Pulmonary artery endothelial cell (primary cell): ENCODE measurements at places on chromosomes 6 and 20.

DNA sequence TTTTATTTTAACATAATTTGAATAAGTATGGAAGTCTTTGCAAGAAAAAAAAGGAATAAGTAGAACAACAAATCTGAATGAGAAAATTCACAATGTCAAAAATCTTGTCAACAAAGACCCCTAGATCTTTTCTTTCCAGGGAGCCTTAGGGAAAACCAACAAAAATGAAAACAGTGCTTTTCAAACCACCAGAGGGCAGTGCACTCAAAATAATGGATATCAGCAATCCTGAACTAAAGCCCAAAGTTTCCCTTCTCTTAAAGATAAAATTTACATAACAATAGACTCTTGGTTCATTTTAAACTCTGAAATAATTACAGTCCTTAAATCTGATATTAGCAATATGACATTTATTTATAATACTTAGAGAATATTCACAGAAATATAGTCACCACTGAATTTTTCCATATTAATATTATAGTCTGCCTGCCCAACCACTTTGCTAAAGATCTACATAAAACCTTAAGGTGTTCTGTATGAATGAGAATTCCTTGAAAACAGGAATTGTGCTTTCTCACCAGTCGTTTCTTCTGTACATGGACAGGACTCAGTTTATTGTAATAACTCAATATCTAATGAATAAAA lies 105.3 kb upstream of the BMP5 start:
- DNase-seq: no peak

- no peak for DNase-seq
These were observed 73.6 kb upstream of the HCRTR2 start for GRCh38 chr6:55100686-55101085.

DNA sequence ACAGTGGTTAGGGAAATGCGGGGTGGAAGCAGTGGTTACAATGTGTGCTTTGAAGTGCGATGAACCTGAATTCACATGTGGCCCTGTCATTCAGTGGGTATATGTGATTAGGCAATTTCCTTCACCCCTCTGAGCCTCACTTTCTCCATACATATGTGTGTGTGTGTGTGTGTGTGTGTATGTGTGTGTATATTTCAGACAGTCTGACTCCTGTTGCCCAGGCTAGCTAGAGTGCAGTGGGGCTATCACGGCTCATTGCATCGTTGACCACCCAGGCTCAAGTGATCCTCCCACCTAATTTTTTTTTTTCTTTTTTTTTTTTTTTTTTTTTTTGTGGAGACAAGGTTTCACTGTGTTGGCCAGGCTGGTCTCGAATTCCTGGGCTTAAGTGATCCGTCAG lies 6.3 kb downstream of the PPP1R14C start:
- no peak for DNase-seq

- no peak for DNase-seq
These were observed 16.3 kb downstream of the GTSF1L start for GRCh38 chr20:43710370-43711044.

DNA sequence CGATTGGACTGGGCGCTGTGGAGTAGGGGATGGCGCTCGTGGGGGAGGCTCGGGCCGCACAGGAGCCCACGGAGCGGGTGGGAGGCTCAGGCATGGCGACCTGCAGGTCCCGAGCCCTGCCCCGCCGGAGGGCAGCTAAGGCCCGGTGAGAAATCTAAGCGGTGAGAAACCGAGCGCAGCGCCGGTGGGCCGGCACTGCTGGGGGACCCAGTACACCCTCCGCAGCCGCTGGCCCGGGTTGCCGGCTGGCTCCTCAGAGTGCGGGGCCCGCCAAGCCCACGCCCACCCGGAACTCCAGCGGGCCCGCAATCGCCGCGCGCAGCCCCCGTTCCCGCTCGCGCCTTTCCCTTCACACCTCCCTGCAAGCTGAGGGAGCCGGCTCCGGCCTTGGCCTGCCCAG lies 59.7 kb upstream of the MYLIP start:
- no peak for DNase-seq

GRCh38 chr6:148614602-148615001 lies 132.2 kb upstream of the UST start:
- DNase-seq: no peak

- no peak for DNase-seq
These were observed 173.0 kb downstream of the IBTK start for GRCh38 chr6:82074556-82074955.

GRCh38 chr6:147418523-147418922 lies 90.0 kb upstream of the SAMD5 start:
- DNase-seq: no peak

DNA sequence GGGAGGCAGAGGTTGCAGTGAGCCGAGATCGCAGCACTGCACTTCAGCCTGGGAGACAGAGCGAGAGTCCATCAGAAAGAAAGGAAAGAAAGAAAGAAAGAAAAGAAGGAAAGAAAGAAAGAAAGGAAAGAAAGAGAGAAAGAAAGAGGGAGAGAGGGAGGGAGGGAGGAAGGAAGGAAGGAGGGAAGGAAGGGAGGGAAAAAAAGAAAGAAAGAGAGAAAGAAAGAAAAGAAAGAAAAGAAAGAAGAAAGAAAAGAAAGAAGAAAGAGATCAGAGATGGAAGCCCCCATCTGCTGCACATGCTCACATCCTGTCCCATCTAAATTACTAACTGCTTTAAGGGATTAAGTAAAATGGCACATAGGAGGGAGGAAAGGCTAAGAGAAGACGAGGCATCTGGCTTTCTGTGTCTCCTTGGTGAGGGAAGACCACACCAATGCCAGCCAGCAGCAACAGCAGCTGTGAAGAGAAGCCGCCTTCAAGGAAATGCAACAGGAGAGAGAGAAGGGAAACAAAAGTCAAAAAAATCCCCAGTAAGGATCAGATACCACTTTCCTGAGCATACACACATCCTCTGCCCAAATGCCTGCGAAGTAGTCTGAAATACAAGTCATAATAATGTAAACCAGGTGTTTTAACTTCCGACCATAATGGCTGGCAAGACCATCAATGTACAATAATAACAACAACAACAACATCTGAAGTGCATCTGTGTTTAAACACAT lies 300.2 kb upstream of the JARID2 start:
- DNase-seq: no peak

DNA sequence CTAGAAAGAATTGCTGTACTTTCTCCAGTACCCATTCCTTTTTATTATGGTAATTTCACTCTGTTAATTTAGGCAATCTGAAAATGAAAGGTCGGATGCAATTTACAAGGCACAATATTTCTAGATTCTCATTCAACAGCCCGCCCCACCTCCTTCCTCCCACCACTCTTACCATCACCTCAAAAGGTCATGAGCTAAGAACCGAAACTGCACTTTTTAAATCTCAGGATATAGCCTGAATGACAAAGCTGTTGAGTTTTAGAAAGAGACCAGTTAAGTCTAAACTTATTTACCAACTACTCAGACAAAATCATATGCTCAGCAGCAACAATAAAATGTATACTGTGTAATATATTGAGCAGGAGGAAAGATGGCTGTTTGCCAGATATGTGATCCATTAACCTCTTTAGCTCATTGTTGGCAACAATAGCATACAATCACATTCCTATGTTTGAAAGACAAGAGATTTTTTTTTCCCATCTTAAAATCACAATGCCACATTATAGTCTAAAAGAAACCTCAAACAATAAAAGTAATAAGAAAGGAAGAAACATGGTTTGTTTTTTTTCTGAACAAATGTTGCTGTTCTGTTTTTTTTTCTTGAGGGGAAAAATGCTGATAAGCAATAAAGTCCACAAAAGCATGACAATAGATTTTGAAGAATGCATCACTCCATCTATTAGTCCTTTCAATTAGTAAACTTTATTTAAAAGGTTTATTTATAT lies 1.6 kb upstream of the HS3ST5 start:
- DNase-seq: no peak

DNA sequence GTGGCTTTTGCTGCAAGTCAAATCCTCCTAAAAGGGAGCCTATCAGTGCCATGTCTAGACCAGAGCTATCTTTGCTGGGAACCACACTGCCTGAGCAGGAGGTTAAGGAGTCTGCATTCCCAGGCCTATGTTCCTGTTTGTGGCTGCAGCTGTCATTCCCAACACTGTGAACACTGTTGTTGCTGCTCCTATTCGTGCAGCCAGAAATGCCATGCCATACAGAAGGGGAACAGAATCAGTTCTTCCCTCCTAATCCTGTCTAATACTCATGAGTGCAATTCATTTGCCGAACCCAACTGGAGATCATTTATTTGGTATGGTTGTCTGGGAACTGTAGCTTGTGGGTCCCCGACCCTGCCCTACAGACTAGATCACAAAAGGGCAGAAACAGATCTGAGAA lies 406.5 kb upstream of the GJE1 start:
- DNase-seq: no peak

DNA sequence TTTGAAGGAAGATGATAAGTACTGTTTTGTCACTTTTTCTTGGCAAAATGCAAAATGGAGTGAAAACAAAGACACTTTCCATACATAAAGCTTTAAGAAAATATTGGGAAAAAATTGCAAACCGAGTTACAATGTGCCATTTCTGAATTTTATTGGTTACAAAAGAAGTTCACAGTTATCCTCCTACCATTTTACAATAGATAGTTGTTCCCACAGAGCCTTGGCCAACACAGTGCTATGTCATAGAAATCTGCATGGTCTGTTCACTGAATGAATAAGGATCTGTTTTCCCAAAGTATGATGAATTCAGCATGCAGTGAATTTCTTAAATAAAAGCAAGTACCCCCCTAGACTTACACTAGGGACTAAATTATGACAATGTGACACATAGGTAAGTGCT lies 268.2 kb upstream of the POU3F2 start:
- no peak for DNase-seq

GRCh38 chr6:139872665-139873064 lies 498.2 kb upstream of the CITED2 start:
- no peak for DNase-seq

DNA sequence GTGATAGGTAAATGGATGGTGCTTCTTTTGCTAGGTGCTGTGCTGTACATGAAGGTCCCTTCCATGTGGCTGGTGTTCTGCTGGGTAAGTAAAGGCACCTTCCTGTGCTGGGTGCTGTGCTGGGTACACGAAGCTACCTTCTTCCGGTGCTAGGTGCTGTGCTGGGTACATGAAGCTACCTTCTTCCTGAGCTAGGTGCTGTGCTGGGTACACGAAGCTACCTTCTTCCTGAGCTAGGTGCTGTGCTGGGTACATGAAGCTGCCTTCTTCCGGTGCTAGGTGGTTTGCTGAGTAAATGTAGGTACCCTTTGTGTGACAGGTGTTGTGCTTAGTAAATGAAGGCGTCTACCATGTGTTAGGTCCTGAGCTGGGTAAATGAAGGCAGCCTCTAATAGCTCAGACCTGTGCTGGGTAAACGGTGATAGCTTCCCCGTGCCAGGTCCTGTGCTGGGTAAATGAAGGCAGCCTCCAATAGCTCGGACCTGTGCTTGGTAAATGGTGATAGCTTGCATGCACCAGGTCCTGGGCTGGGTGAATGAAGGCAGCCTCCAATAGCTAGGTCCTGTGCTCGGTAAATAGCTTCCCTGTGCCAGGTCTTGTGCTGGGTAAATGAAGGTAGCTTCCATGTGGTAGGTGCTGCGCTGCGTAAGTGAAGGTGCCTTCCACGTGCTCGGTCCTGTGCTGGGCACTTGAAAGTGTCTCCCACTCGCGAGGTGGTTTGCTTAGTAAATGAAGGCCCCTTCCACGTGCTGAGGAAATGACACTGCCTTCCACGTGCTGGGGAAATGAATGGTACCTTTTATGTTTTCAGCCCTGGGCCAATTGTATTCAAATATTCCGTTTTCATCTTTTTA lies 115.5 kb downstream of the ERMARD start:
- no peak for DNase-seq

DNA sequence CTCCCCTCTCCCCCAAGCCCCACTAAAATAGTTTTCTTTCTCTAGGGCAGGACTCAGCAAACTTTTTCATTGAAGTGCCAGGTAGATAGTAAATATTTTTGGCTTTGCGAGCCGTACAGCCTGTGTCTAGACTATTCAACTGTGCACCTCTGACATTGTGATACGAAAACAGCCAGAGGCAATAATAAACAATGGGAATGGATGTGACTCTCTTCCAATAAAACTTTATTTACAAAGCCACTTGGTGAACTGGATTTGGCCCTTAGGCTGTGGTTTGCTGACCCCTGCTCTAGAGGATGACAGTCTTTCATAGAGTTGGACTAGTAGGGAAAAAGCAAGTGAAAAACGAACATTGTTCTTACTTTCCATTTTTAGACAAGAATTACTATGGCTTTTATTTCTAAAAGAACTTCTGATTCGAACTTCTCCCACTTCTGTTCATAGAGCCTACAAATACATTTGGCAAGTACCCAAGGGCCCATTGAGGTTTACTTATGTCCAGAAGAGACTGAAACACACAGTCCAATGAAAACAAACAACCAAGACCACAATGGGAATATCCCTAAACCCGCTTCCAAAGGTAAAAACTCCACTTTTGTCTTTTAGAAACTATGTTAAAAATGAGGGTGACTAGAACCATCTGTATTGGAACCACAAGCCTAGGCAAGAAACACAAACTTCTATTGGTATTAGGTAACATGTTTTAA lies 46.4 kb upstream of the CDKAL1 start:
- DNase-seq: no peak
